ENCODE measurements at places on chromosomes 1 and 21. TPM values are rescaled to one million over a fixed set of nuclear protein-coding genes. Genes with fewer than 3 reads are reported as not detected.
A peak's percentile ranks its signal among the peaks of the same experiment; 100 is the strongest.

- no peak overlapping the region for H3K27ac ChIP-seq
- DNase-seq: peak; percentile 82
Measured at GRCh38 chr1:15128520-15129313, 24.8 kb upstream of the TMEM51 start.

- no peak for DNase-seq
- H3K27me3 ChIP-seq: no peaks in the 10 kb centered on the region
- H3K4me3 ChIP-seq: no peak overlapping the region
- H3K27ac ChIP-seq: no peak overlapping the region
Measured at GRCh38 chr1:78358165-78358564, 132.6 kb upstream of the PTGFR start.

The ZYG11A gene
- 2.3 TPM for total RNA-seq

The CASZ1 gene
- total RNA-seq: 10.4 TPM

GRCh38 chr1:85607921-85608265, 27.3 kb downstream of the CCN1 start:
- no peaks in the 10 kb centered on the region for H3K36me3 ChIP-seq
- DNase-seq: no peak
- no peaks in the 10 kb centered on the region for H3K27me3 ChIP-seq
- H3K27ac ChIP-seq: peak overlapping the region; percentile 95
- H3K4me3 ChIP-seq: no peak overlapping the region

DNA sequence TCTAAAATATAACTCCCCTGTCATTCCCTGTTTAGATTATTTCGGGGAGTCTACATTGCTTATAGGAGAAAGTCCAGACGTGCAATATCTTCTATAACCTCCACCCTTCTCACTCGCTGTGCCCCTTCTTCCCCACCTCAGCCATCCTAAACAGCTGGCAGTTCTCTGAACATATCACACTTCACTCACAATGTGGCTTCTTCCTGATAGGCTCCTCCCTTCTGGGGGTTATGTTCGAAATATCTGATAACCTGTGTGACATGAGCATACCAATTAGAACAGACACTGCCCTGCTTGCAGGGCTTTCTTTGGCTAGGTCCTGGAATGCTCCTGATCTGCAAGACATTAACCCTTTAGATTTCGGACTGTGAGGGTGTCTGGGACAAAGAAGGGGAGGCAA, 274.6 kb downstream of the NFIA start:
- H3K36me3 ChIP-seq: no peaks in the 10 kb centered on the region
- H3K4me1 ChIP-seq: peaks cover 6% of the 10 kb centered on the region
- H3K27me3 ChIP-seq: no peaks in the 10 kb centered on the region
- no peak overlapping the region for H3K27ac ChIP-seq
- H3K4me3 ChIP-seq: no peak overlapping the region
- peak; percentile 10 for DNase-seq

The KCND3 gene
- 4.0 TPM for total RNA-seq

GRCh38 chr1:238302646-238303045, 411.9 kb upstream of the ZP4 start:
- H3K4me3 ChIP-seq: no peak overlapping the region
- no peaks in the 10 kb centered on the region for H3K27me3 ChIP-seq
- no peaks in the 10 kb centered on the region for H3K4me1 ChIP-seq
- H3K36me3 ChIP-seq: no peaks in the 10 kb centered on the region
- no peak for DNase-seq
- H3K27ac ChIP-seq: no peak overlapping the region

DNA sequence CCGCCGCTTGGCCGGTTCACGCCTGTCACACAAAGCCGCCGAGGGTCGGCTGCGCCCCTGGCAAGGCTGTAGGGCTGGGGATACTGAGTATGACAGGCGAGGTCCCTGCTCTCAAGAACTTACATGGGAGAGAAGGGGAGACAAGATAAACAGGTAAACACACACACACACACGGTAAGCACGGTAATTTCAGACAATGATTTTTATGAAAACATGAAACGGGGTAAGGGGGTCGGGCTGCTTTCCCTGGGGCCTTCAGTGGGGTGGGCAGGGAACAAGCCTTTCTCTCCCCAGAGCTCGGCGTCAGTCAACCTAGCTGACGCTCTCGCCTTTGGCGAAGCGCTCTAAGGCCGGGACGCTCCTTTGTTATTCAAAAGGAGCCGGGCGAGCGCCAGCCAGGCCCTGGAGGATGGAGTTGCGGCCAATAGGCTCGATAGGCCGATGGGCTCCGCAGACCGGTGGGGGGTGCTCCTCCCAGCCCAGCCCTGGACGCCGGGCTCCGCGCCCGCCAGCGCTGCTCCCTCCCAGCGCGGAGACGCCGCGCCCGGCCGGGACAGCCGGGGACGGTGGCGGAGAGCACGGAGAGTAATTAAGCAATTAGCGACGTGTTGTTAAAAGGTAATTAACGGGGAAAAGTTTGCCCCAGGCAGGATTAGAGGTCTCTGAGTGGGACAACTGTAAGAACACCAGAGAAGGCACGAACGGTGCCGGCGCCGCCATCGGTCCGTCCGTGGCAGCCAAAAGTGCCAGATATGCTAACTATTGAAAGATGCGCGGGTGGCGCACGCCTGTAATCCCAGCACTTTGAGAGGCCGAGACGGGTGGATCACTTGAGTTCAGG, 950 bp upstream of the INKA2 start:
- H3K36me3 ChIP-seq: no peaks in the 10 kb centered on the region
- no peaks in the 10 kb centered on the region for H3K27me3 ChIP-seq
- peak; percentile 78 for DNase-seq
- H3K4me1 ChIP-seq: peaks cover 4% of the 10 kb centered on the region

- no peaks in the 10 kb centered on the region for H3K36me3 ChIP-seq
- H3K4me3 ChIP-seq: no peak overlapping the region
- no peaks in the 10 kb centered on the region for H3K27me3 ChIP-seq
- H3K4me1 ChIP-seq: 0 out of 2 replicates have a peak, but pooled peaks cover 7% of the 10 kb centered on the region
Measured at GRCh38 chr1:8474369-8474768, 156.5 kb downstream of the SLC45A1 start.

DNA sequence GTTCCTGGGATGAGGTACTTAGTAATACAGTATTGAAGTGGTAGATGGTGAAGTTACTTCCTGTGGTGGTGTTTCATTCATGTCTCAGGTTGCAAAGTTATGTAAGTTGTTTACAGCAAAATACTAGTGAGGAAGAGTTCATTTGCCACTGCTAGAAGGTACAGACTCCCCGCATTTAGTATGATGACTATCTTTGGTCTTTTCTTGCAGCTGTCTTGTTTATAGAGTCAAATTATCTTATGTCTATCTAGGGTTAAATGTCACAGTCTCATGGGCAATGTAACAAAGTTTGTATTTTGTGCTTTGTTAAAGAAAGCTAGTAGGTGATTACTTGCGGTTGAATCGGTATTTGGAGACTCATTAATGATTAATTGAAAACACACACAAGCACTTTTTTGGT, 50.2 kb downstream of the LRRC8D start:
- DNase-seq: no peak
- H3K4me1 ChIP-seq: 0 out of 2 replicates have a peak, but pooled peaks cover 7% of the 10 kb centered on the region
- no peaks in the 10 kb centered on the region for H3K27me3 ChIP-seq
- no peak overlapping the region for H3K27ac ChIP-seq
- H3K4me3 ChIP-seq: no peak overlapping the region
- no peaks in the 10 kb centered on the region for H3K36me3 ChIP-seq

DNA sequence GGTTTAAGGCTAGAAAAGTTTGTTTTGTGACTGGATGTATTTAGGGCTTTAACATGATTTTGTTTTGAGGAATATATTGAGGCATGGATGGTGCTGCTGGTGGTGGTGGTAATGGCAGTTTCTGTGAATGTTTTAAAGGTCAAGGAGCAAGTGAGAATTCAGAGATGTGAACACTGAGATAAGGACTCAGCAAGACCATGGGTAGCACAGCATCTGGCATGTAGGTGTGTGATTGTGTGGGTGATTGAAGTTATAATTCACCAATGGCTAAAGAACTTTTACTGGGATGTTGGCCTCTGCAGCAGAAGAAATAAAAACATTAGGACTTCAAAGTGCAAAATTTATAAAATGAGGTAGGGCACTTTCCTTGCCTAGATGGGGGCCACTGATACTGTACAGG, 65.9 kb downstream of the MACF1 start:
- H3K4me3 ChIP-seq: no peak overlapping the region
- peaks cover 72% of the 10 kb centered on the region for H3K4me1 ChIP-seq
- no peaks in the 10 kb centered on the region for H3K27me3 ChIP-seq
- no peak for DNase-seq
- peak overlapping the region; percentile 75 for H3K27ac ChIP-seq

DNA sequence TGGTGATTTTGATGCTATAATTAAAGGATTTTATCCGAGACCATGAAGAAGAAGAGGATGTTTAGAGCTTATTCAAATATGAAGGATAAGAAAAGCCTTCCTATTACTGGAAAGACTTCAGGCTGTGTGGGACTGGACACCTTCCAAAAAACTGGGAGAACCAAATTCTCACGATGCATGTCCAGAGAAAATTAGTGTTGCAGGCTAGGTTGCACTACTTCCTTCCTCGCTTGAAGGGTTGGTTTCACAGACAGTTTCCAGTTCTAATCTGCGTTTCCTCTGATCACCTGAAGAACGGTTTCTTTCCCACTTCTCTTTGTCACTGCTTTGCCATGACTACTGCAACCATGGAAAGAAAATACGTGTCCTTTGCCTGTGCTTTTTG, 2.0 kb downstream of the MTARC2 start:
- no peak overlapping the region for H3K27ac ChIP-seq
- no peaks in the 10 kb centered on the region for H3K4me1 ChIP-seq
- H3K27me3 ChIP-seq: no peaks in the 10 kb centered on the region
- DNase-seq: no peak
- H3K36me3 ChIP-seq: no peaks in the 10 kb centered on the region

GRCh38 chr1:216388558-216388957, 34.7 kb downstream of the USH2A start:
- DNase-seq: no peak
- no peaks in the 10 kb centered on the region for H3K36me3 ChIP-seq
- no peak overlapping the region for H3K4me3 ChIP-seq
- H3K27me3 ChIP-seq: no peaks in the 10 kb centered on the region

DNA sequence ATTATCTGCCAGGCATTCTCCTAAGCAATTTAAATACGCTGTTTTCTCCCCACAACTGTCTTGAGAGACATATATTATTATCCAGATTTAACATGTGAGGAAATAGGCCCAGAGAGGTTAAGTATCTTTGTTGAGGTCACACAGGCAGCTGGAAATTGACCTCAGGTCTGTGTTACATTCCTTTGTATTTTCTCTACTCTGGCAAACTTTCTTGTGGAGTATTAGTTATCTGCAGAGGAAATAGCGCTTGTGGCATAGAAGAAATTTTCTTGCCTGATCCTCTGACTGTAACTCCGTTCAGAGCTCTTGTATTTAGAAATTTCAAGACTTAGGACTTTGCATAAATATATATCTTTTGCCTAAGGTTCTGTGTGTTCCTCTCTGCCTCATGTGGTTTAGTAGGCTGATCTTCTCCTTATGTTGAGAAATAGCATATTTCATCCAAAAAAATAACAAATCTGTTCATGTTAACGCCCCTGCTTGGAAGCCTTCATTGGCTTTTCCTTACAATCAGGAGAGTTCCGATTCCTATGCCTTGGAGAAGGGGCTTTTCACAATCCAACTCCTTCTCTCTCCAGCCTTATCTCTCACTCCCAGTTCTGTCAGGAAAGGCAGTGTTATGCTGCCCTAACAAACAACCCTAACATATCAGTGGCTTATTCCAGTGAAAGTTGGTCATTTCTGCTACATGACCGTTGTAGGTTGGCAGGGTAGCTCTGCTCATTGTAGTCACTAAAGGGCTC, 2.5 kb upstream of the JUN start:
- no peak overlapping the region for H3K27ac ChIP-seq
- no peaks in the 10 kb centered on the region for H3K36me3 ChIP-seq
- no peak for DNase-seq

- no peak for DNase-seq
- no peaks in the 10 kb centered on the region for H3K27me3 ChIP-seq
- no peak overlapping the region for H3K27ac ChIP-seq
- no peaks in the 10 kb centered on the region for H3K4me1 ChIP-seq
Measured at GRCh38 chr1:226525750-226526149, 22.8 kb upstream of the STUM start.

The KISS1 gene
- total RNA-seq: 2.9 TPM

The LAPTM5 gene
- 0.14 TPM for total RNA-seq

The ATG4C gene
- 7.4 TPM for total RNA-seq

DNA sequence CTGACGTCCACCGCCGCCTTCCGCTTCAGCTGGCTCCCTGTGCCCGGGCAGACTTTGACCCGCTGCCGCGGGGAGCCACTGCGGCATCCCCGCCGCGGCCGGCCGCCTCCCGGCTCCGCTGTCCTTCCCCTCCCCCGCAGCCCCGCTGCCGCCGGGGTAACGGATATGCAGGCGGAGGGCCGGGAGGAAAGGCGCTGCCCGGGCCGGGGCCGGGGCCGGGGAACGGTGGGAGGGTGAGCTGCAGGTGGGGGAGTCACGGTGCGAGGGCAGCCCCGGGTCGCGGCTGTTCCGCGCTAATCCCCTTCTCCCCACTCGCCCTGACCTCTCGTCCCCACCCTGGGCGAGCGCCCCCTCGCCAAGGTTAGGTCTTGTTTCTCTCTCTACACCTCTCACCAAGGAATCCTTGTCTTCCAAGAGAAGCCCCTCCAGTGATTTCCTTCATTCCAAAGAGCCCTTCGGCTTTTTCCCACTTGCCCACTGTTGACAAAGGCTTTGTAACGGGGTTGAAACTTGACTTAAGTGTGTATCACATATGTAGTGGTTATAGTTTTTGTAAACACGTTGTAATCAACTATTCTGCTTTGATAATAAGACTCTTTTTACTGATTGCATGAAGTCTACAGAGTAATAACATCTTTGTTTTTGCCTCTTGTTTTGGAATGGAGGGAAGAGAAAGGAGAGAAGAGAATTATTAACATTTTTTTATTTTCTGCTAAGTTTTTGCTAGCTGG, 669 bp downstream of the XPR1 start:
- no peak overlapping the region for H3K27ac ChIP-seq
- peaks cover 31% of the 10 kb centered on the region for H3K4me1 ChIP-seq
- DNase-seq: peak; percentile 80
- H3K4me3 ChIP-seq: peak overlapping the region; percentile 82
- H3K27me3 ChIP-seq: no peaks in the 10 kb centered on the region

DNA sequence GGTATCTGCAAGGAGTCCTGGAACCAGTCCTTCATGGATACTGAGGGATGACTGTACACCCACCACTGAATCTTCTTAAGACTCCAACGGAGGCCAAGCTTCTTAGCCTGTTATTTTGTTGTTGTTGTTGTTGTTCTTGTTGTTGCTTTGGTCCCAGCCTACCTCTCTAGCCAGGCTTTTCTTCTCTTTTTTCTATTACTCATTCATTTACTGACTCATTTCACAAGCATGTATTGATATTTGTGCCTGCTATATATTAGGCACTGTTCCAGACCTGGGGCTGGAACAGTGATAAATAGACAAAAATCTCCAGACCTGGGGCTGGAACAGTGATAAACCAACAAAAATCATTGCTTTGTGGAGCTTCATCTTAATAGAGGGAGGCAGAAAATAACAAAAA, 20.4 kb downstream of the CENPF start:
- peaks cover 3% of the 10 kb centered on the region for H3K36me3 ChIP-seq
- no peak overlapping the region for H3K27ac ChIP-seq
- no peaks in the 10 kb centered on the region for H3K4me1 ChIP-seq
- H3K27me3 ChIP-seq: no peaks in the 10 kb centered on the region

The FLG2 gene
- total RNA-seq: not detected

- no peaks in the 10 kb centered on the region for H3K36me3 ChIP-seq
- no peaks in the 10 kb centered on the region for H3K27me3 ChIP-seq
- DNase-seq: no peak
- no peak overlapping the region for H3K27ac ChIP-seq
- no peaks in the 10 kb centered on the region for H3K4me1 ChIP-seq
Measured at GRCh38 chr1:193070942-193071341, 11.5 kb downstream of the RO60 start.
